Retinal pigment epithelial cell (primary cell): ENCODE measurements at places on chromosomes 7 and 10.

DNA sequence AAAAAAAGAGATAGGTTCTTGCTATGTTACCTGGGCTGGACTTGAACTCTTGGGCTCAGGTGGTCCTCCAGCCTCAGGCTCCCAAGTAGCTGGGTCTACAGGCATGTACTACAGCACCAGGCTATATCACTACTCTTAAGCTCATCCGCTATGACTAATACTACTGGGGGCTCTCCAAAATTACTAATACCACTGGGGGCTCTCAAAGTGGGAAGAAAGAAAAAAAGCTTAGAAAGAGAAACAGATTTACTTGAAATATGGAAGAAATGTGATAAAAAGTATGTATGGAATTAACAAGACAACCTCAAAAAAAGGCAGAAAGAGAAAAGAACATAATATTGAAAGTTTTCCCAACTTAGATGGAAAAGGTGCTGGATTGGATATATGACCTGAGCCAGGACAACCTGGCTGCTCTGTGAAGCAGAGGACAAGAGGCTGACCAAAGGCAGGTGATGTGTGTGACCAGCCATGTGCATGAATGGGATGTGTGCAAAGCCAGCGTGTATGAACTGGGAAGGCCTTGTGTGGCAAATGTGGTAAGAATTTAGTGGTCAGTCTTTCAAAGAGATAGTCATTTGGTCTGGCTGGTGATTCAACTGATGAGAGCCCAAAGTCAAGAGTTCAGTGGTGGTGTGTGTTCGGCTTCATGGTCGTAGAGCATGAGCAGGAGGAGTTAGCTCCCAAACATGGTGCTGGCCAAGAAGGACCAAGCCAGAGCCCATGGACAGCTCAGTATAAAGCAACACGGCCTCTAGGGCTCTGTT lies 232.4 kb upstream of the KLF14 start:
- no peak for DNase-seq

GRCh38 chr10:12062754-12063482 lies 5.8 kb upstream of the DHTKD1 start:
- no peak for DNase-seq

DNA sequence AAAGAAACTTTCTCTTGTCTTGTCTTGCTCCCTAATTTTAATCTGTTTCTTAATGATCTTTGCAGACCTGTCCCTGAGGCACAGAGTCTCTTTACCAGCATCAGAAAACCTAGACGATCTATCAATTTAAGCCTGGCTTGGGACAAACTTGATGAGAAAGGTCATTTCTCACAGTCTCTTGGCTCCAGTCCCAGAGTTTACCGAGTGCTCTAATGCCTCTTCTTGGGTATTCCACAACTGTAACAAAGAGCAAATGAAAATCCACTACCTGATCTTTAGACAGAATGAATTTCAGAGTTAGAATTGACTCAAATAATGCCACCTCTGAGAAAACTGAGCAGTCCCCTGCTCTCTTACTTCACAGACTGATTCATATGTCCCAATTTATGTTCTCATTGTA lies 106.4 kb upstream of the DNAJB12 start:
- peak; percentile 14 for DNase-seq

GRCh38 chr7:134798155-134798554 lies 18.7 kb downstream of the CALD1 start:
- DNase-seq = no peak

DNA sequence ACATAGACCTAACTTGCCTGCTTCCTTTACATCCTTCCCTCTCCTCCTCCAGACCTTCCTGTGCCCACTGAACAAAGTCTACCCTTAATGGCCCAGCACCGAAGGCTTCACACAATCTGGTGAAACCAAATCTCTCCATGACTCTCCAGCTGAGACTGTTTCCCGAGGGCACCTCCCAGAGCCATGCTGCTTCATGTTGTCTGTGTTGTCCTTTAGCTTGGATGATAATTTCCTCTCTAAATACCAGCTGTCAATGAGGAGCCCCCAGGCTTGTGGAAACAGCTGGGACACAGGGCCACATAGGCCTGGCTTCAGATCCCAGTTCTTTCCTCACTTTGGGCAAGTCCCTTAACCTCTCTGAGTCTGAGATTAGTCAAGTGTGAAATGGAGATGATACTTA lies 54.3 kb downstream of the DLD start:
- no peak for DNase-seq

DNA sequence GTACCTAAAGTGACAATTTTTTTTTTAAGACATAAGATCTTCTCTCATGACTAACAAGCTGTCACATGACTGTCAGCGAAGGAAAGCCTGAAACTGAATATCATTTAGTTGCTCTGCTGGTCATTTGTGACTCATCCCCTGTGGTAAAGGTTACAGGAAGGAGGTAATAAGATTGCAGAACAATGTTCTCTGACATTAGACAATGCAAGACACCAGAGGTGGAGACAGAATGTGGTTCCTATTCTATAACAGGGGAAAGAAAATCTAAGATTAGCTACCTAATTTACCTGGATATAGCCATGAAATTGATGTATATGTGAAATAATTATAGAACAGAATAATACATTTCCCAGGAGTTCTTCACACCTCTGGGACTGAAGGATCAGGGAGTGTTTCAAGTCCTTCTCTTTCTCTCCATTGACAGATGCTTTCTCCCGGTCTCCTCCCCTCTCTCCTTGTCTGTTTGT lies 47.7 kb downstream of the LRGUK start:
- peak; percentile 8 for DNase-seq

DNA sequence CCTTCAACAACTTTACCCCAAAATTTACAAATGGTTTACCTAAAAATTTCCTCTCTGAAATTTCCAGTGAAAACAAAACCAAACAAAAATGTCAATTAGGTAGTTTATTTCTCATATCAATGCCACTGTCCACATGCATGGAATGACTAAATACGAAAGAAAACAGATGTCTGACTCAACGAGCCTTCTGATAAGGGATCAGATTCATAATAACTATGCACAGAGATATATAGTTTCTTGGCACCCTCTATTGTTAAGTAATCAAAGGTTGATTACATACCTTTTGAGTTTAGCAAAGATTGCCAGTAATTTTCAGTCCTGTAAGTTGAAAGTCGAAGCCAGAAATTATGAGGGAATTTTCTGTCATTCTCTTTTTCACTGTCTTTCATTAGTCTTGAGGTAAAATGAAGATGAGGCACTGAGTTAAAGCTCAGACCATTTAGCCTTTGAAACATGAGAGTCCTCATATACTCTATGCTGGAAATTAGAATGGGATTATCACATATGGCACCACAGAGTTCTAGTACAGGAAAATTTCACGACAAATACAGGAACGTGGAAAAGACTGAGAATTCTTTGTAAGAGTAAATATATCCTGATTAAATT lies 519.1 kb upstream of the ANKRD30A start:
- DNase-seq = no peak
